ENCODE measurements at places on chromosomes 16 and 17. TPM values are rescaled to one million over a fixed set of nuclear protein-coding genes. Genes with fewer than 3 reads are reported as not detected.

- H3K27me3 ChIP-seq, result no peaks in the 10 kb centered on the region
- H3K4me3 ChIP-seq, result no peak overlapping the region
- H3K4me1 ChIP-seq, result no peaks in the 10 kb centered on the region
These were observed 442.3 kb upstream of the MON1B start for GRCh38 chr16:76748461-76749348.

- no peak overlapping the region for H3K27ac ChIP-seq
- no peak overlapping the region for H3K4me3 ChIP-seq
- peak; percentile 12 for DNase-seq
- no peaks in the 10 kb centered on the region for H3K27me3 ChIP-seq
- no peaks in the 10 kb centered on the region for H3K36me3 ChIP-seq
- peaks cover 2% of the 10 kb centered on the region for H3K4me1 ChIP-seq
These were observed 15.9 kb upstream of the TNS4 start for GRCh38 chr17:40517286-40517662.

Gene FBXO39
- total RNA-seq, result not detected

Gene BEAN1
- not detected for total RNA-seq

Gene CLDN7
- 1.1 TPM for total RNA-seq

DNA sequence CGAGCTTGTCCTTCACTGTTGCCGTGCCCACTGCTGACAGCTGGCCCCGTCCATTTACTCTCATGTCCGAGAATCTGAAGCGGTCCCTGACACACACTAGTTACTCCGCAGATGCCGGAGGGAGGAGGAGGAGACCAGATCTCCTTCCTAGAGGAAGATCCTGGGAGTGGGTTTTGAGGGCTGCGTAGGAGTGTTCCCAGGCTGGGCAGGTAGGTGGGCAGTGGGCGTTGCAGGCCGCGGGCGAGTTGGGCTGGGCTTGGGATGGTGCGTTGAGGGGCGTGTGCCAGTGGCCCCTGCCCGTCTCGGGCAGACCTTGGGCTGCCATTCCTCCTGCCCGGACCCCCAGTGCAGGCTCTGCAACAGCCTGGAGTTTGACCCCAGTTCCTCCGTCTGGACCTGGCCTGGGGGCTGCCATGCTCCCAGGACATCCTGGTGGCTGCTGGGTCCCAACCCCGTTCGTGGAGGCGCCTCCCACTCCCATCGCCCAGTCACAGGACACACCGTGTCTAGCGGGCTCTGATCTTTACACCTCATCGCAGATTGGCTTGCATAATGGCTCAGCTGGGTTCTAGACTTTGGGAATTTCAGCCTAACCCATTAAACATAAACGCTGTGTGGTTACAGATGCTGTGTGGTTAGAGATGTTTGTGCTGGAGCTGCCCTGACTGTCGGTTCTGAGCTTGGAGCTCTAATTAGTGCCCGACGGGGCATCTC lies 22.8 kb downstream of the CACNA1H start:
- no peaks in the 10 kb centered on the region for H3K36me3 ChIP-seq
- H3K27me3 ChIP-seq, result no peaks in the 10 kb centered on the region
- H3K27ac ChIP-seq, result peak overlapping the region; percentile 98
- H3K4me3 ChIP-seq, result no peak overlapping the region
- H3K4me1 ChIP-seq, result peaks cover 96% of the 10 kb centered on the region

Gene TMEM114
- not detected for total RNA-seq

- no peak for DNase-seq
- no peaks in the 10 kb centered on the region for H3K36me3 ChIP-seq
- H3K4me3 ChIP-seq, result no peak overlapping the region
- H3K27me3 ChIP-seq, result no peaks in the 10 kb centered on the region
- H3K4me1 ChIP-seq, result peaks cover 9% of the 10 kb centered on the region
These were observed 704.9 kb downstream of the MAF start for GRCh38 chr16:78895681-78896080.

- no peaks in the 10 kb centered on the region for H3K36me3 ChIP-seq
- H3K27me3 ChIP-seq, result no peaks in the 10 kb centered on the region
- DNase-seq, result no peak
These were observed 77.8 kb upstream of the HS3ST4 start for GRCh38 chr16:25613931-25614330.

Measured in sigmoid colon (tissue), 7 donors.